Activated CD4-positive, alpha-beta T cell treated with anti-CD3 and anti-CD28 coated beads, Interleukin-2, amount 50 U/mL, for 16 hours (primary cell): ENCODE measurements at places on chromosomes 12 and 14.

- no peak for DNase-seq
These were observed 1.5 kb upstream of the CLEC12A start for GRCh38 chr12:9969673-9970072.

DNA sequence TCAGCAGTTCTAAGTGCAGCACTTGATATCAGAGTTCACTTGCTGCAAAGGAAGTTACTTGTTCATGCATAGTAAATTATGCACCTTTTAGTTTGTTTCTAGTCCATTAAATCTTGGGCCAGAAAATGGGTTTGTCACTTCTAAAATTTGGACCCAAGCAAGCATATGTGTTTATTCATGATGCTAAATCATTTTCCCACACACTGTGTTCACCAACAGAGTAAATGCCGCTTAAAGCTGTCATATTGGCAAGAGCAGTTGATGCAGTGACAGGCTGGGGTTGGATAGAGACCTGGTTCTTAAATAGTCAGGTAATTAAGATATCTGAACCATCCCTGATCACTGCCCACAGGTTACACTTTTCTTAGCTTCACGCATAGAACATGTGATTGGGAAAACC, 409.7 kb downstream of the EGLN3 start:
- no peak for DNase-seq

DNA sequence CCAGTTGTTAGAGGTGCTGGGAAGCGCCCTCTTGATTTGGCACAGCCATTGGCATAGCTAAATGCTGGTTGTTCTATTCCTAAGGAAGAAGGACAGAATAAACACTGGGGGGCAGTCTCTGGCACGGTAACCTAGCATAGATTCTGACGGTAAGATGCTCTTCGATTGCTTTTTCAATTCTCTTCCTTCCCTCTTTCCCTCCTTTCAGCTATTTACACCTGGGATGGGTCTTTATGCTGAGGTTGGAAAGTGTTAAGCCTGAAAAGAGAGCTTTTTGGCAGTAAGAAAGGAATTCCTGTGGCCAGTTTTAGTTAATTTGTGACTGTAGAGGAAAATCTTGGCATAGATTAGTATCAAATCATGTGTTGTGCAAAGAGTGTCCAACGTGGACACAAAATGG, 162.8 kb downstream of the SNAPC1 start:
- DNase-seq, result peak; percentile 12

DNA sequence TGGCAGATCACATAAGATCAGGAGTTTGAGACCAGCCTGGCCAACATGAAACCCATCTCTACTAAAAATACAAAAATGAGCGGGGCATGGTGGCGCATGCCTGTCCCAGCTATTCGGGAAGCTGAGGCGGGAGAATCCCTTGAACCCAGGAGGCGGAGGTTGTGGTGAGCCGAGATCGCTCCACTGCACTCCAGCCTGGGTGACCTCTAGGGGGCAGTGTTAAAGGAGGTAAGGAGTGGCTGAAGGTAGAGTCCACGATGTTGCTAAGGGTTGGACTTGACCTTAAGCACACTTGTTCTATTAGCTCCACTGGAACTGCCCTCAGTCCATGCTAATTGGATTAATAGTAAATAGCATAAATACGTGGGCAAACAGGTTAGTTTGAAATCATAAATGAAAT, 62.4 kb upstream of the PSMC1 start:
- DNase-seq, result peak; percentile 10

DNA sequence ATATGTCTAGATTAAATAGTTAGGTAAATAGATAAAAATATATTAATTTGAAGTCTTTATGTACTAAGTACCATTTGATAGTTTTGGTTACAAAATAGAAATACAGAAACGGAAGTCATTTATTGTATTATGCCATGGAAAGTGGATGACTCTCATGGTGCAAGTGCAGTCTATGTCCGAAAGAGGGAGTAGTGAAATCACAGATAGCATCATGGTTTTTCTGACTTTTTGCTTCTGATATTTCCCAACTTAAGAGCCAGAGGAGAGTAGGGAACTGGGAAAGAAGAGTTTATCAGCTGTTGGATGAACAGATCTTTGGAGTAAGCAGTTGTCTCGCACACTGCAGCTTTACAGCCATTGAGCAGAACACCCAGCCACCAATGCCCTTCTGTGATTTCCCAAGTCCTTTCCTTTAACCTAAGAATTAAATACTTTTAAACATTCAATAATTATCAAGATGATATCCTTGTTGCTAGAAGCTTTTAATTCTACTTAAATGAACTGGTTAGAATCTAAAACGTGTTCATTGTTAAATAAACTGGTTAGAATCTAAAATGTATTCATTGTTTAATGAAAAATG, 18.4 kb upstream of the SRGAP1 start:
- DNase-seq, result no peak

DNA sequence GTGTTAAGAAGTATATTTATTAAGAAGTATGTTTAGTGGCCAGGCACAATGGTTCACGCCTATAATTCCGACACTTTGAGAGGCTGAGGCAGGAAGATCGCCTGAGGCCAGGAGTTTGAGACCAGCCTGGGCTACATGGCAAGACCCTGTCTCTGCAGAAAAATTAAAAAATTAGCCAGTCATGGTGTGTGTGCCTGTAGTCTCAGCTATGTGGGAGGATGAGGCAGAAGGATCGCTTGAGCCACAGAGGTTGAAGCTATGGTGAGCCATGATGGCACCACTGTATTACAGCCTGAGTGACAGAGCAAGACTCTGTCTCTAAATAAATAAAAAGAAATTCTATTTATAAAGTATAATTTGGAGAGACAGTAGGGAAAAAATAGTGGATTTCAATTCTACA, 20.3 kb downstream of the R3HDM2 start:
- DNase-seq, result no peak

GRCh38 chr14:68283378-68284123, 464.0 kb downstream of the RAD51B start:
- peak; percentile 70 for DNase-seq

GRCh38 chr14:95018821-95019220, 138.5 kb downstream of the DICER1 start:
- no peak for DNase-seq

- DNase-seq, result no peak
These were observed 35.9 kb upstream of the EGLN3 start for GRCh38 chr14:33986804-33987203.

- peak; percentile 35 for DNase-seq
These were observed 25.5 kb downstream of the NKX2-8 start for GRCh38 chr14:36556811-36557433.
